Esophagus squamous epithelium (tissue), 5 donors: ENCODE measurements at places on chromosomes 5 and 9. TPM values are rescaled to one million over a fixed set of nuclear protein-coding genes. Genes with fewer than 3 reads are reported as not detected.

Gene HK3
- 2.1 TPM for total RNA-seq

Gene RORB
- 1.5 TPM for total RNA-seq

Gene ENTPD8
- not detected for total RNA-seq

Gene DMRTA1
- total RNA-seq, result 3.4 TPM

DNA sequence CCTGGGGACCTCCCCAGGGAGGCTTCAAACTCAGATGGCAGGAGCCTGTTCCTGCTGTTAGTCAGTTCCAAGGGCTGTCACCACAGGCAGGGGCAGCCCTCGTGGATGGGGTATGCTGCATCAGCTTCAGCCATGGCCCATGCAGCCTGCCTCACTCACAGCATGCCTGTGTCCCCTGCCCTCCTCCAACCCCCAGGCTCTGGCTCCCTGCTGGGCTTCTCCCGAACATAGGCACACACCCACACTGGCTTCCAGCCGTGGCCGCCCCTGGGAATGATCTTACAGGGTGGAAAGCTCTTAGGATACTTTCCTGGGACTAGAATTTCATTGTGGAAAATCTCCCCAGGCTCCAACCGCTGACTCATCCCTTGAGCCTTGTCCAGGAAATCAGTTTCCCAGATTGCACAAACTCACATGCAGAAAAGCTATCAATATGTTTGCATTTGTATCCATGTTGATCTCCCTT, 163.8 kb downstream of the SEC61B start:
- DNase-seq, result no peak

GRCh38 chr5:6644794-6645241, 11.6 kb downstream of the SRD5A1 start:
- DNase-seq, result no peak

- no peak for DNase-seq
Observed at GRCh38 chr5:125660231-125660895, 762.8 kb upstream of the GRAMD2B start.

GRCh38 chr5:167509076-167509475, 782.4 kb upstream of the WWC1 start:
- no peak for DNase-seq

- DNase-seq, result no peak
Observed at GRCh38 chr5:152379331-152379730, 25.7 kb downstream of the NMUR2 start.

DNA sequence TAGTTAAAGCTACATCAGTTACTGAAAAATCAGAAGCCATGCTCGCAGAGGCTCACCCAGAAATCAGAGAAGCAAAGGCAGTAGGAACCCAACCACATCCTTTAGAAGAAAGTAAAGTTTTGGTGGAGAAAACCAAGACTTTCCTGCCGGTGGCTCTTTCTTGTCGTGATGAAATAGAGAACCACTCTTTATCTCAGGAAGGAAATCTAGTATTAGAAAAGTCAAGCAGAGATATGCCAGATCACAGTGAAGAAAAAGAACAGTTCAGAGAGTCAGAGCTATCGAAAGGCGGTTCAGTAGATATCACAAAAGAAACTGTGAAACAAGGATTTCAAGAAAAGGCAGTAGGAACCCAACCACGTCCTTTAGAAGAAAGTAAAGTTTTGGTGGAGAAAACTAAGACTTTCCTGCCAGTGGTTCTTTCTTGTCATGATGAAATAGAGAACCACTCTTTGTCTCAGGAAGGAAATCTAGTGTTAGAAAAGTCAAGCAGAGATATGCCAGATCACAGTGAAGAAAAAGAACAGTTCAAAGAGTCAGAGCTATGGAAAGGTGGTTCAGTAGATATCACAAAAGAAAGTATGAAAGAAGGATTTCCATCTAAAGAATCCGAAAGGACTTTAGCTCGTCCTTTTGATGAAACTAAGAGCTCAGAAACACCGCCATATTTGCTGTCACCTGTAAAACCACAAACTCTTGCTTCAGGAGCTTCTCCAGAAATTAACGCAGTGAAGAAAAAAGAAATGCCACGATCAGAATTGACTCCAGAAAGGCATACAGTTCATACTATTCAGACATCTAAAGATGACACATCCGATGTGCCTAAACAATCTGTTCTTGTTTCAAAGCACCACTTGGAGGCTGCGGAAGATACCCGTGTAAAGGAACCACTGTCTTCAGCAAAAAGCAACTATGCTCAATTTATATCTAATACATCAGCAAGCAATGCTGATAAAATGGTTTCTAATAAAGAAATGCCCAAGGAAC, 47.2 kb downstream of the CMYA5 start:
- no peak for DNase-seq

DNA sequence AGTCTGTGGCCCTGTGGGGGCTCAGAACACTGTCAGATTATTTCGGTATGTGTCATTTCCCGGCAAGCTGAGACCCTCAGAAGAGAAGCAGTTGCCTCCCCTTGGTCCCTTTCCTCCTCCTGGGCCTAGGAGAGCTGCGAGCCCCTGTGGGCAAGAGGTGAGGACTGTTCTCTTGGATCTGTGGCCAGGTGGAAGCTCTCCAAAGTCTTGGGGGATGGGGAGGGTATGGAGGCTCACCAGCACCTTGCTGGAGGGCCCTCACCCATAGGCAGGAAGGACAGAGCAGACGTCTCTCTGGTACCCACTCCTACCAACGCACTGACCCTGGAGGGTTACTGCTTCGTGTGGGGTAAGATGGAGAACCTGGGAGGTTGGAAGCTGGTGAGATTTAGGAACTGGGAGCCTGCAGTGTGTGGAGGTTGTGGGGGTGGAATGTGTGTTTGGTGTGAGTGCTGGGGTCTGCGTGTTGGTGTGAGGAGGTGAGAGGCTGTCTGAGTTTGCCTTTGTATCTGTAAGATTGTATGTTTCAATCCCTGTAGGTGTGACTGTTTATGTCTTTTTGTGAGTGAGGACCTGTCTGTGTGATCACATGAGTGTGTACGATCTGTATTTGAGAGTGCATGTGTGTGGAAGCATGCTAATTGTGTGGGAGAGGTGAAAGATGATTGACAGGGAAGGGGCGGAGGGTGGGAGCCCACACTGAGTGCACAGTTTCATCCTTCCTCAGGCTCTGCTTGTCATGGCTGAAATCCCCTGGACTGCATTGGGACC, 52.4 kb upstream of the PSD2 start:
- no peak for DNase-seq

DNA sequence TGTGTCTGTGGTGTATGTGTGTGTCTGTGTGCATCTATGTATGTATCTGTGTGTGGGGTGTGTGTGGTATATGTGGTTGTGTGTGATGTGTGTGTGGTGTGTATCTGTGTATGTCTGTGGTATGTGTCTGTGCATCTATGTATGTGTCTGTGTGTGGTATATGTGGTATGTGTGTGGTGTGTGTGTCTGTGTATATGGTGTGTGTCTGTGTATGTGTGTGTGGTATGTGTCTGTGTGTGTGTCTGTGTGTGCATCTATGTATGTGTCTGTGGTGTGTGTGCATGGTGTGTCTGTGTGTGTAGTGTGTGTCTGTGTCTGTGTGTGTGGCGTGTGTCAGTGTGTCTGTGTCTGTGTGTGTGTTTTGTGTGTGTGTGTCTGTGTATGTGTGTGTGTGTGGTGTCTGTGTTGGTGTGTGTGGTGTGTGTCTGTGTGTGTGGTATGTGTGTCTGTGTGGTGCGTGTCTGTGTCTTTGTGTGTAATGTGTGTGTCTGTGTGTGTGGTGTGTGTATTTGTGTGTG, 121.9 kb upstream of the MVB12B start:
- no peak for DNase-seq
